Fibroblast of skin of abdomen (primary cell): ENCODE measurements at places on chromosomes 12 and 14.

GRCh38 chr14:81826081-81826480 is 292.4 kb upstream of the SEL1L start:
- no peak for DNase-seq

DNA sequence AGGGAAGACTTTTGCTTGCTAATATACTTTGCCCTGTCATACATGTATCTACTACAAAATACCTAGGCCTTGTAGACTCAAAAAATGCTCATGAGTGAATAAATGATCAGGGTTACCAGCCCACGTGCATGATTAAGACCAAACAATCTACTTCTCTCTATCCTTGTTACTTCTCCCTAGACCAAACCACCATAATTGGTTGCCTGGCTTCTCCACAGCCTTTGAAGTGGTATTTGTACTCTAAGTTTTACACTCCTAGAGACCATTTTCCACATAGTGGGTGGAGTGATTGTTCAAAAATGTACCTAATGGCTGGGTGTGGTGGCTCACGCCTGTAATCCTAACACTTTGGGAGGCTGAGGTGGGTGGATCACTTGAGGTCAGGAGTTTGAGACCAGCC is 14.1 kb upstream of the RPS6KL1 start:
- DNase-seq, result no peak

DNA sequence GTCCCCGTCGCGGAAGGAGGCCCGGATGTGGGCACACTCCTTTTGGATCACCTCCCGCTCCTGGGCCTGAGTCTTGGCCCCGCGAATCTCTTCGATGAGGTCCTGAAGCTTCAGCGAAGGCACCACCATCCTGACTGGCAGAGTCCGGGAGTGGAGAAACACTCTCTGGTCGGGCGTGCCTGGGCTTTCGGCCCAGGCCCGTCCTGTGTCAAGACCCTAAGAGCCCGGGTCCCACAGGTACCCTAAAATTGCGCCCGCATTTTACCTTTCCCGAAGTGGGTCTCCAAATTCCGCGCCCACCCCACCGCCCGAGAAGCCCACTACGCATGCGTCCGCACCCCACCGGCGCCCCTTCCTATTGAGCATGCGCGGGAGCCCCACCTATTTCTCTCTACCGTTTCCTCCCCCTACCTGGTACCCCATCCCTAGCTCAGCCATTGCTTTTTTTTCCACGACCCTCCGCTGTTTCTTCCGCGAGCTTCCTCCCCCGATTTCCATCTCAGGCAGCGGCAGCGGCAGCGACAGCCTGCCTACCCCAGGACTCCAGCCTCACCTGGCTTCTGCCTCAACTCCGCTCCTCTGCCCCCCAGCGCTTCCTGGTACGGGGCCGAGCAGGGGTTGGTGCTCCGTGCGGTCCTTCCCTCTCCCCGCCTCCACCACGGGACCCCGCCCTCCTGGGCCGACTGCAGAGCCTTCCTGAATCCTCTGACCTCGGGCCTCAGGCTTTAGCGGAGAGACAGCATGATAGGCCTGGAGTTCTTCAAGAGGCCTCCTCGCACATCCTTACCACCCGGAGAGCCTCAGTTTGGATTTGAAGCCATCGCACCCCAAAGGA is at the start of gene AP1G2:
Gene AP1G2 (minus strand): TSS at position 606 of the 835 bp plus-strand sequence. CDS start 477 bp downstream, at position 129.
- peak; percentile 65 for DNase-seq

DNA sequence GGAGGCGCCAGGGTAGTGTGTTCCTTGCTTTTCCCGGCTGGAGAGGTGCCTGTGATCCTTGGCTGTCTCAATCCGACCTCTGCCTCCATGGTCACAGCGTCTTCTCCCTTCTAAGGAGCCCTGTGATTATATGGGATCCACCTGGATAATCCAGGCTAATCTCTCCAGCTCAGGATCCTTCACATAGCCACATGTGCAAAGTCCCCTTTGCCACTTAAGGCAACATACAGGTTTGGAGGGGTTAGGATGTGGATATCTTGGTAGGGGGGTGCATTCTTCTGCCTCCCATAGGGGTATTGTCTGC is 1.2 kb upstream of the HVCN1 start:
- no peak for DNase-seq
